ENCODE measurements at places on chromosomes 5 and 9.
A peak's percentile ranks its signal among the peaks of the same experiment; 100 is the strongest.

GRCh38 chr9:133078486-133078885, 16.7 kb downstream of the CEL start:
- DNase-seq: no peak

DNA sequence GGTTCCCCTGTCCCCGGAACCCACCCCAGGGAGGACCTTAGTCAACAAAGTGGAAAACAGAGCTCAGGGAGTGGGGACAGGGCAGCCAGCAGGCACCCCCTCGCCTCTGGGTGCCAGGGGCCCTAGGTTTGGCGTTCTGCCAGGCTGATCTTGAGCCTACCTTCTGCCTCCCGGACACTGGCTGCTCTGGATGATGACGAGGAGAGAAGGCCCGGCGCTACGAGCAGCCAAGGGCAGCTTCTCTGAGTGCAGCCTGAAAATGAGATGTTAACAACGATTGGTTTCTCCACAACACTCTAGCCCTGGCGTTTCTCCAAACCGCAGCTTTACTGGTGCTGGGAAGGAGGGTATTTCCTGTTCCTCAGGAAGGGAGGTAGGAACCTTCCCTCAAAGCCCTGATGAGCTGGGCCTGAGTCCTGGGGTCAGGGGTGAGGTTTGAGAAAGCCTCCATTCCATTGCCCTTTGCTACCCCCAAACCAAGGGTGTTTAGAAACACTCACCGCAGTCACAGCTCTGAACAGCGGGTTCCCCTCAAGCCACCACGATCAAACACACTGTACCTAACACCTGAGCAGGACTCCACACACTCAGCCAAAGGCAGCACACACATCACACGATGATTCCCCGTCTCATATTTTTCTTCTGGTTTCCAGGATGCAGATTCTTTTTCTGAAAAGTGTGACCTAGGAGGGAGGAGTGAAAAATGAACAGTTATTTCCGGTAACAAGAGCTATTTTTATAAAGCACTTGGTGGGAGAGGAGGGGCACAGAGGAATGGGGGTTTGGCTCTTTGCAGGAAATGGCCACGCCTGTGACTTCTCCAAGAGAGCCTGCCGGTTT, at the start of gene STING1:
Gene STING1 (minus strand): TSS at position 709 of the 840 bp plus-strand sequence. CDS start 1,054 bp downstream, outside the sequence.
- DNase-seq: peak; percentile 86

DNA sequence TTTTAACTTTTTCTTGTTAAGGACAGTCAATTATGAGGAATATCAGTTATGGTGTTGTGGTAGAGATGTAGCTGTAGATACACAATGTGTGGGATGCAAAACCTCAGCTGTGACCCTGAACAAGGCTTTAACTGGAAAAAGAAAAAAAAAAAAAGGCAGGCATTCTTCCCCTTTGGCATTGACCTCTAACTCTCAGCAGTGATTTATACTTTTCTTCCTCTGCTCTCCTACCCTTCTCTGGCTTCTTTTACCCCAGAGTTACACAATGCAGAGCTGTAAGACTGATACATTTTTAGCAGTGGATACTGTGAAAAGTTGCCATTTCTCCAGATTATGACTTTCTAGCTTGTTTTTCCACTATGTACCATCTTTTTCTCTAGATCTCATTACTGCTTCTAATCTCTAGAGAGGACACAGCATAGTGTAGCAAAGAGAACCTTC, 2.0 kb downstream of the CTNNAL1 start:
- no peak for DNase-seq

DNA sequence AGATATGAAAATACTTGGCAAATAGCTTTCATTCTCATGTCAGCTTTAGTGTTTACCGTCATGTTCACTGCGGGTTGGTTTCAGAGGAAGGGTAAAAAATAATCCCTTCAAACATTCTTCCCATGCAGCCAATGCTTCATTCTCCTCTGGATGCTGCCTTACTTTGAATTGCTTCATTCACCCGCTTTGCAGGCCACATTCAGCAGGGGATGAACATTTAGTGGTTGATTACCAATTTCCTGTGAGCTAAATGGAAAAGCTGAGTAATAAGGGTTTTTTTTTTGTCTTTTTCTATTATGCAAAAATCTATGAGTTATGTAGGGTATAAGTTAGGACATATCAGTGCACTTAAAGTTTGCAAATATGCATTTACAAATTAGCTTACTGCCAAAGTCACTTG, 96.3 kb upstream of the MEF2C start:
- DNase-seq: no peak

DNA sequence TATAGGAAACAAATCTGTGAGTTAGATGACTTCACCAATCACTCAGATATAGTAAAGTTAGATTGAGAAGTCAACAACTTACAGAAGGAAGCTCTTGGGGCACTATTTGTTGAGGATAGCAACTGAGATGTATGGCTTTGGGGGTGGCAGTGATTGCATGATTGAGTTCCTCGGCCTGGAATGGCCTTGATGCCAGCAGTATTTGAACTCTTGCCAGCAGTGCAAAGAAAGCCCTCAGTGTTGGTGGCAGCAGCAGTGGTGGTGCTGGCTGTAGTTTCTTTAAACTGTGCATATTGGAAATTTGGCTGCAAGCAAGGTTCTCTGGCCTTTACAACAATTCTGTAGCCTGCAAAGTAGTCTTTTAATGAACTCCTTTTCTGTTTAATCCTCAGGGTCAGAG, 41.4 kb upstream of the PJA2 start:
- DNase-seq: no peak

GRCh38 chr5:1255081-1255561, 29.9 kb downstream of the SLC6A18 start:
- DNase-seq: no peak

GRCh38 chr9:126515873-126516505, 97.7 kb upstream of the LMX1B start:
- no peak for DNase-seq

DNA sequence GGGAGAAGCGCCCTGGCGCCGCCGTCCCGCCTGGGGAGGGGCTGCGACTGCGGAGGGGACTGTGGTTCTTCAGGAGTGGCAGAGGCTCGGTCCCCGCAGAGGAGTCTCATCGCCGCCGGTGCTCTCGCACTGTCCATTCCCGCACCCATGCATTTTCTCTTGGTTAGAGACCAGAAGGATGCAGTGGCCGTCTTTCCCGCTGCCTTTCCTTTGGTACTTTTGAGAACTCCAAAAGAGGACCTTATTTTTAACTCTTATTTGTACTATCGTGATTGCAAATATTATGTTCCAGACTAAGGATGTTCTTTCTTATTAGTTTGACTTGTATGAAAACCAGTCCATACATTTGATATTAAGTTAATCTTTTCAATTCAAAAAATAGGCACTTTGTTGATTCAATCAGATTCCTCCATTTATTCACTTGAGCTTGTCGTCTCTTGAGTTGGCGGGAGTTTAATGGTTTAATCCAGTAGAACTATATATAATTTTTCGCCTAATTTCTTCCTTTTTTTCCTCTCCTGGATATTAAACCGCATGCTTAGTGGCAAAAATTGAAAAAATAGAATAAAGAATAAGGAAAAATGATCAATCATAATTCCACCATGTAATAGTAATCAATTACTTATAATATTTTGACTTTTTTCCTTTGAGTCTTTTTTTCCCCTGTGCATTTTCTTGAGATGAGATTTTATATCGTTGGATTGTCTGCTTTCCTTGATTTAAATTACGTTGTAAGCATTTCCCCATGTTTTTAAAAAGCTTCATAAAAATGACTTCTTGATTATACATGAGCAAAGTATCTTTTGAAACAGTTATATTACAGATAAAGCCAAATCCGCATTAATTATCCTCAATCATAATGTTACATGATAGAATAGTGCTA, 861 bp downstream of the ZFYVE16 start:
- DNase-seq: peak; percentile 72

DNA sequence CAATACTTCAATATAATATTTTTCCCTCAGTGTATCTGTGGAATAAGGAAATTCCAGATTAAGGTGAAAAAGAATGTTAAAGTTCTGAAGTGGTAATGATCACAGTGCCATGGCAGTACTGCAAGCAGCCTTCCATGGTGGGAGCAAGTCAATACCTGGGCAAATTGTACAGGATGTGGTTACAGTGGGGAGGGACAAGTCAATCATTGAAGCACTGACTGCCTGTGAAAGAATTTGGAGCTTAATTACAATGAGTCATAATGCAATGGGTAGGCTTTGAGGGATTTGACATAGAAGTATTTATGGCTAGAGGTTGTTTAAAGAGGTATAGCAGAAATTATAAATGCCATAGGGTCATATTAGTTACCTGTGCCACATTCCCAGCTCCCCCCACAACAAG, 786.5 kb upstream of the ACO1 start:
- DNase-seq: peak; percentile 45

DNA sequence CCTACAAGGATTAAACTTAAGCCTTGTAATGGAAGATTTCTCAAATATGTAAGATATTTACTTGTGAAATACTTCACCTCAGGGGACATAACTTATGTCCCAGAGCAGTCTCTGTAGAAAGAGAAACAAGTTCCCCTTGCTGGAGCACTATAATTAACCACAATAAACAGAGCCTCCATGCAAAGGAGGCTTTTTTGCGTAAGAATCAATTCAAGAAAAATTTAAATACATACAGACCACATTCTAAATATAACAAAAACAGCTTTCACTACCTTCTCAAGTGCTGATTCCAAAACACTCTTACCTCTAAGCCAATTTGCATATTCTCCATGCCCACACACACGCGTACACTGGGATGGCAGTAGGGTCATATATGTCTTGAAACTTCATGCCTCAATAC, 30.7 kb upstream of the CCNB1 start:
- no peak for DNase-seq

DNA sequence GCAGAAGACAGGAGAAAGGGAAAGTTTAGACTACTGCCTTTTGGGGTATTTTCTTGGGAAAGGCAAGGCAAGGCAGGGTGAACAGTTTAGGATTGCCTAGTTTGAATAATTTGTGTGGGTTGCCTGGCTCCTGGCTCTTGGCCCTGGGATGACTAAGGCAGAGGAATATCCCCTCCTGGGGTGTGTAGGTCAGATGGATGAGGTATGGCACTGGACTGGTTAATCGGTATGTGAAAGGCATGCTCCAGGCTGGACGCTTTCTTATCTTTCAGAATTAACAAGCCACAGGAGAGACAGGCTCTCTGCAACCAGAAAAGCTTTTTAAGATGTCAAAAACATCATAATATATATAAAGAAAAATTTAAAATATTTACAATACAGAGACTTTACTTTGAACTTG, 58.6 kb downstream of the STARD4 start:
- DNase-seq: no peak

DNA sequence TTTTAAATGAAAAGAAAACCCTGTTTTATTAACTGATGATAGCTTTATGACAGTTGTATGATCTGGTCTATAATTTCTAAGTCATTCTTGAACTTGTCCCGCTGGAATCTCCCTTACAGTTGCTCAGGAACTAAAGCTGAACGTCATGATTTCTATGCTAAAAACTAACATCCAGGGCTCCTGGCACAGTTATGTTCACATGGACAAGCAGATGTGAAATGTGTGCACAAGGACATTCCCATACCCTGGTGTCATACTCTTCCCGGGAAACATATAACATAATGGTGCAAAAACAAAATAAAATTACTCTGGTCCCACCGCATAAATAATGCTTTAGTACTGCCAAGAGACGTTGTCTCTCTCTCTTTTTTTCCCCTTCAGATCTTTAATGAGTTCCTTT, 134.9 kb downstream of the PRDM6 start:
- DNase-seq: no peak

- DNase-seq: no peak
Measured at GRCh38 chr5:83741571-83741970, 20.9 kb upstream of the HAPLN1 start.

GRCh38 chr5:4740156-4740555, 400.0 kb upstream of the ADAMTS16 start:
- DNase-seq: no peak

DNA sequence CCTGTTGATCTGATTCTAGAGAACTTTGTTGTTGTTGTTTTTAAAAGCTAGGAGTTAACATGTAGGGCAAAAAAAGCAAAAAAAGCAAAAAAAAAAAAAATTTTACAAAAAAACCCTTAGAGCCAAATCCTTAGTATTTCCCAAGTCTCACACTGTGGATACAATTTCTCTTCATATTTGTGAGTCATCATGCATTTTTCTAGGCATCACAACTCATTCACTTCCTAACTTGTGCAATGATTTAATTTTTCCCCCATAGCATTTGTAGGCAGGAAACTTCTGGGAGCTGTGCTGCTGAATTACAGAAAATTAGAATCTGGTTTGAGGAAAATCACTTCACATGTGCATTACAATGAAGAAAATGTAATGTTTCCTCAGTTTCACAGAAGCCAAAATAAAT, 91.9 kb downstream of the MARCHF3 start:
- DNase-seq: peak; percentile 14

DNA sequence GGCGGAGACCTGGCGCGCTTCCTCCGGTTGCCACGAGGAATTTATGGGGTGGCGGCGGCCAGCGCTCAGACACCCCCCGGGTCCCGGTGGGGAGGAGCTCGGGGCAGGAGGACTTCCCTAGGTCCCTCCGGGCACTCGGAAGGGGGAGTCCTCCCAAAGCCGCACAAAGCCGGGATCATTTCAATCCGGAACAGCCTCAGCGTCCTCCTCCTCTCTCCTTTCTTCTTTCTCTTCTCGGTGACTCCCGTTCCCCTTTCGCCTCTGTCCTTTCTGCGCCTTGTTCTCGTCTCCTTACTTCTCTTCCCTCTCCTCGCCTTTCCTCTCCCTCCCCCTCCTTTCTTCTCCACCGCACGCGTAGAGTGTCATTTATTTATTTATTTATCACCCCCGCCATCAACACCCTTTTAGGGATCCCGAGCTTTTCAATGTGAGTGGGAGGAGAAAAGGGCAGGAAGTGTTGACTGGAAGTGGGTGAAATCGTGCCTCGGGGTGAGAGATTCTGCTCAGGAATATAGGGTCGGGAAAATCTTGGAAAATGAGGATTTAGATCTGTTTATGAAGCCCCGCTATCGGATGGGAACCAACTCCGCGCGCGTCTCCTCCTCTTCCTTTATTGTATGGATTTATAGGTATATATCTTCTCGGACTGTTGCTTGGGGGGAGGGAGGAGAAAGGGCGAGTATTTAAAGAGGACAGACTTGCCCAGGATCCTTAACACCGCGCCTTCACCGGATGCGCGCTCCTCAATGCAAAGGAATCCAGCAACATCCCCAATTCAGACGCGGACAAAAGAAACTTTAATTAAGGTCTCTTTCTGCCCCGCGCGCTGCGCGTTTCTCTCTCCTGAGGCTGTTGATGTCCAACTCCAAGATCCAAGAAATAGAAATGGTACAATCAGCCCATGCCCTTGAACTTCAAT, 2.0 kb upstream of the ZNF462 start:
- DNase-seq: no peak

DNA sequence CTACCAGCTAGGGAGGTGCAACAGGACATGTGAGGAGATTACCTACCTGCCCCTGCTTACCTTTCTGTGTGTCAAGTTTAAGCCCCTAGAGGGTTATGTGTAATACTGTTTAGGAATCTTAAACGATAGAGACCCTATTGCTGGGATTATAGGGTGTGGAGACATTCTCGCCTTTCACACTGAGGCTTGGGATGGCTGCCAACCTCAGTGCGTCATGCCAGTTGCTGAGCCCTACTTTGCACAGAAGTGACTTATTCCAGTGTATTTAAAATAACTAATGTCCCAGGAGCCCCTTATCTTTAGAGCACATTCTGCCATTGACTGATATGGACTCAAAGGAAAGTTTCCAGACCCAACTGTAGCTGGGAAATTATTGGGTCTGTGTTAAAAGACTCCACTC, 76.6 kb upstream of the XPA start:
- DNase-seq: no peak

Measured in SW 1271 (cell line).